Caki2 (cell line): ENCODE measurements at places on chromosomes 7 and 10. TPM values are rescaled to one million over a fixed set of nuclear protein-coding genes. Genes with fewer than 3 reads are reported as not detected.
A peak's percentile ranks its signal among the peaks of the same experiment; 100 is the strongest.

TAS2R41 gene
- not detected in 2 replicates for total RNA-seq

ADCY1 gene
- total RNA-seq, result 0.32 TPM in 1 of 2 replicates, not detected in the other

ODAD2 gene
- total RNA-seq, result 0.30 TPM in 1 of 2 replicates, not detected in the other

TM9SF3 gene
- total RNA-seq, result 13.4 and 32.8 TPM in 2 replicates

PON1 gene
- total RNA-seq, result not detected in 2 replicates

CCDC136 gene
- 2.7 and 5.2 TPM in 2 replicates for total RNA-seq

CRHR2 gene
- not detected in 2 replicates for total RNA-seq

GRCh38 chr10:17906002-17906401 lies 45.7 kb upstream of the SLC39A12 start:
- DNase-seq, result no peak

- DNase-seq, result no peak
Measured at GRCh38 chr7:72182036-72182435, 230.1 kb downstream of the CALN1 start.

DNA sequence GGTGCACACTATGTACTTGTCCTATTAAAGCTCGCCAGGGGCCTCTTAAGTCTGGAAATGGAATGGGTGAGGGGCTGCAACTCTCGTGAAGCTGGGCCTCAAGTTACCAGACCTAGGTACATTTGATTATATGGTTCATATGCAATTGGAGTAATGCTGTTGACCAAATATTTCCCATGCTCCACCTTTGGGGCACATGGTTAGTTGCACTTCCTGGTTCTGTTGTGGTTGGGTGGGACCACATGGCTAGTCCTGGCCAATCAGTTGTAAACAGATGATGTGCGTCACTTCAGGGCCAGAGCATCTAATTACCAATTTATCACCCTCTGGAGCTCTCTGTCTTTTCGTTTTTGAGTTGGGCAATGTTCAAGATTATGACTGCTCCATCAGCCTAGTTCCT lies 39.5 kb upstream of the OPN4 start:
- DNase-seq, result no peak

- peak; percentile 40 for DNase-seq
Measured at GRCh38 chr10:71383972-71384687, 12.6 kb upstream of the CDH23 start.

- no peak for DNase-seq
Measured at GRCh38 chr10:101120884-101121653, 10.0 kb upstream of the TLX1 start.

DNA sequence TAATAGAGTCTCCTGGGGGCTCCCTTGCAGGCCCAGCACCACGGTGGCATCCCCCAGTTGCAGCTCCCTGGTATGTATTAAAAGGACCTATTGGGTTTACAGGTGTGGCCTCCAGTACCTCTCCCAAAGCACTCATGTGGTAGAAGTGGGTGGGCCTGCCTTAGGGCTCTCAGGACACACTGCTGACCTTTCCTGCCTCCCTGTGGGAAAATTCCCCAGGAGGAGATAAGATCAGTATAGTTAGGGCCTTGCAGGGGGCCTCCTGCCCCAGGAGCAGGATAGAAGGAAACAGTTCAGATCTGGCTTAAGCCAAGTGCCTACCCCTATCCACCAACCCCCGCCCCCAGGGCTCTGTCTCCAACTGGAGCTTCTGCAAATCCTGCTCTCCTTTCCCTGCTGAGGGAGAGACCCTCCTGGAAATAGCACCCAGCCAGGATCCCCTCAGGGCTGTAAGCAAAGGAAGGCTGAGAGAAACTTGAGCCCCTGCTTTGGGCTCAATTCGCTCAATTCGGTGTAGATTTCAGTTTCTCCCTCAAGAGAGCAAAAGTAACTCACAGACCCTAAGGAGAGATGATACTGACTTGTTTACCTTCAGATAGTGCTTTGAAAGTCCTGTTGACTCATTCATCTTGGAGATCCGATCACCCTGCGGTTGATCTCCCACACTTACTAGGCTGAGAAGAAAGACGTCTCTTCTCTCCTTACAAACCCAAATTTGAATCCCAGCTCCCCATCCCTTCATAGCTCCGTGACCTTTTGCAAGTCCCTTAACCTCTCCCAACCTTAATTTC lies 130.6 kb downstream of the WDR11 start:
- peak; percentile 16 for DNase-seq

DNA sequence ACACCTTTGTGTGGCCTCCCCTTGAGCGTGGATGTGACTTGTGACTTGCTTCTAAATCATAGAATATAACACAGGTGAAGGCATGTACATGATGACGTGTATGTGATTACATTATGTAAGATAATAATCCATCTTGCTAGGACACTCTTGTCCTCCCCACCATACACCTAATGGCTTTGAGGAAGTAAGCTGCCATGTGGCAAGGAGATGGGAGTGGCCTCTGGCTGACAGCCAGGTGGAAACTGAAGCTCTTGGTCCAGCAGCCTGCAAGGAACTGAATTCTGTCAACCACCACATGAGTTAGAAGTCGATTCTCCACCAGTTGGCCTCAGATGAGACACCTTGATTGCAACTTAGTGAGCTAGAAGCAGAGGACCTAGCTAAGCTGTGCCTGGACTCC lies 67.4 kb upstream of the ELN start:
- no peak for DNase-seq

- peak; percentile 63 for DNase-seq
Measured at GRCh38 chr7:18345641-18346234, 149.8 kb upstream of the HDAC9 start.

DNA sequence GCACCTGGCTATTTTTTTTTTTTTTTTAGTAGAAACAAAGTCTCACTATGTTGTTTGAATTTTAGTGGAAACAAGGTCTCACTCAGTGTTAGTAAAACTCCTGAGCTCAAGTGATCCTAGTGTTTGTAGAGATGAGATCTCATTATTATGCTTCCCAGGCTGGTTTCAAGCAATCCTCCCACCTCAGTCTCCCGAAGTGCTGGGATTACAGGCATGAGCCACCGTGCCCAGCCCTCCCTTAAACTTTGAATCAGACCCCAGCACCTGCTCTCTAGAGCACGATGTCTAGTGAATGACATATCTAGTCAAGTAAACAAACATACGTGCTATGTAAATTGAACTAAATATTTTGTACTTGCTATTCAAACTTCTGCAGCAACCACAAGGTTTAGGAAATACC lies 105.6 kb upstream of the MYO3A start:
- DNase-seq, result no peak

GRCh38 chr10:35191523-35191922 lies 64.9 kb downstream of the CREM start:
- no peak for DNase-seq

DNA sequence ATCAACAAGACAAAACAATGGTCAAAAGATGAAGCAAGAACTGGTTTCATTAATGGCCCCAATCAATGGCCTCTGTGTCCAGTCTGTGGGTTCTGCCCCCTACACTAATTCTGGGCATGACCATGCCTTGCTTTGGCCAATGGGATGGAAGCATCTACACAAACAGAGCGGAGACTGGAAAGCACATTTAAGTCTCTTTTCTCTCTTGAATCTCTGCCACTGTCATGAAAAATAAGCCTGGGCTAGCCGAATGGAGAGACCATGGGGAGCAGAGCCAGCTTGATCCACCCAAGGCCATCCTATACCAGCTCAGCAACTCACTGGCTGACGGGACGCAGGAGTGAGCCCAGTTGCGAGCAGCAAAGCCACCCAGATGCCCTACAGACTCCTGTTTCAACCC lies 30.9 kb downstream of the ANKRD16 start:
- no peak for DNase-seq

GRCh38 chr7:75531359-75531821 lies 39.3 kb downstream of the SPDYE5 start:
- DNase-seq, result peak; percentile 8

DNA sequence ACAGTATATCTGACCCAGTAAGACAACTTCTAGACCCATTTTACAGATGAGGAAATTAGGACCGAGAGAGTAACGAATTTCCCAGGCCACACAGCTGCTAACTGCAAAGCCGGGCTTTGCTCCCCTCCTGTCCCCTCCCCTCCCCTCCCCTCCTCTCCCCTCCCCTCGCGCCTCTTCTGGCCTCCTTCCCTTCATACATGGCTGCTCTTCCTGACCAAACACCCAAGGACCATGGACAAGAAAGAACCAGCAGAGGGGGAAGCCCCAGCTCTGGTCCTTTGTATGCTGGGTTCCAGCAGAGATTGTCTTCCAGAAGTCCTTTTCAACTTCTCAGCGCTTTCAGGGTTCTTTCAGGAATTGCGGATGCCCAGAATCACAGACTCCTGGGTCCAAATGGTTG lies 3.6 kb upstream of the TMEM72 start:
- DNase-seq, result no peak

- no peak for DNase-seq
Measured at GRCh38 chr7:76151932-76152331, 49.8 kb upstream of the SRRM3 start.

DNA sequence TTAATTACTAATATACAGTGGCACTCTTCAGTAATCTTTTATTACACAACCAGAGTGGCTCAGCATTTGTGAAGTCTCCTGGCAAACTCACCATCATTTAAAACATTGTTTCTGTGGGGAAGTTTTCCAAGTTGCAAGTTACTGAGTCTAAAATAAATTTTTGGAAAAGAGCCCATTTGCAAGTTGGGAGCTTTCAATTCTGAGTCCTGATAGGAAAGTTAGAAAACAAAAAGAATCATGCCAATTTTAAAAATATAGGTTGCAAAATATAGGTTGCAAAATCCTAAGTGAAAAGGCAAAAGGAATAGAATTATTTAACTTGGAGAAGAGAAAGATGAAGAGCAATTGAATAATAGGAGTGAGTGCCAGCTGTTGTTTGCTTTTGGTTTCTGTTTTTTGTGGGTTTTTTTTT lies 378.8 kb upstream of the C7orf33 start:
- DNase-seq, result no peak
